WTC11 (cell line): ENCODE measurements at places on chromosomes 16 and 17. TPM values are rescaled to one million over a fixed set of nuclear protein-coding genes. Genes with fewer than 3 reads are reported as not detected.

DNA sequence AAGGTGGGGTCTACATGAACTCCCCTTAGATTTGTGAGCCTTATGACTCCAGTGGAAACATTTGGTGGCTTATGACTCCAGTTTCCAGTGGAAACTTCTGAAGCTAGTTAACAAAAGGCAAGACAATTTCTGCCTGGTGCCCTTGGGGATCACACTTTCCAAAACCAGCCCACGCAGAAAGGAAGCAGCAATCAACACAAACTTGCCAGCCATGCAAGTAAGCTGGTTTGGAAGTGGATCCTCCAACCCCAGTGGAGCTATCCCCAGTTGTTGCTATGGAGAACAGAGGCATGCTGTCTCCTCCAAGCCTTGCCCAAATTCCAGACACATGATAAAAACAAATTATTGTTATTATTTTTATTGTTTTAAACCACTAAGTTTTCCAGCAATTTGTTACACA, 130.9 kb downstream of the CDH11 start:
- H3K27ac ChIP-seq, result no peak overlapping the region
- H3K4me1 ChIP-seq, result peaks cover 3% of the 10 kb centered on the region; the same call in 1 of the 2 replicates
- H3K4me3 ChIP-seq, result no peak overlapping the region
- H3K36me3 ChIP-seq, result no peaks in the 10 kb centered on the region
- H3K27me3 ChIP-seq, result no peaks in the 10 kb centered on the region

DNA sequence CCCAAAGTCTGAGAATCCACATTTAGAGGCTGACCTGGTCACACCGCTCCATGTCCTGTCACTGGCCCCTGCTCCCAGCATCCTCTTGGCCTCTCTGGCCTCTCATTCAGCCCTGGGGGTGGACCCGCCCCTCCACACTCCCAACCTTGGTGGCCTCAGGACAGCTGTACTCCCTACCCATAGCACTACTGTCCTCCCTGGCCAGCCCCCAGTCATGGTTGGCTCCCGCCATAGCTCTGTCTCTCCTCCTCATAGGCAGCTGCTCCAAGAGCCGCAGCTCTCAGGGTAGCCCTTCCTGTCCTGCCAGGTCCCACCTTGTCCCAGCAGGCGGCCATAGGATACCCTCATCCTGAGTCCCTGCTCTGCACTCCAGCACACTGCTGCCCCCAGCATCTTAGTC, 38.0 kb upstream of the PHB1 start:
- H3K4me3 ChIP-seq, result no peak overlapping the region
- no peaks in the 10 kb centered on the region; the same call in none of the 2 replicates for H3K27me3 ChIP-seq

GRCh38 chr17:50169121-50169764, 3.4 kb downstream of the SGCA start:
- no peaks in the 10 kb centered on the region for H3K36me3 ChIP-seq
- H3K27me3 ChIP-seq, result no peaks in the 10 kb centered on the region
- DNase-seq, result peak; percentile 71
- no peak overlapping the region for H3K27ac ChIP-seq

DNA sequence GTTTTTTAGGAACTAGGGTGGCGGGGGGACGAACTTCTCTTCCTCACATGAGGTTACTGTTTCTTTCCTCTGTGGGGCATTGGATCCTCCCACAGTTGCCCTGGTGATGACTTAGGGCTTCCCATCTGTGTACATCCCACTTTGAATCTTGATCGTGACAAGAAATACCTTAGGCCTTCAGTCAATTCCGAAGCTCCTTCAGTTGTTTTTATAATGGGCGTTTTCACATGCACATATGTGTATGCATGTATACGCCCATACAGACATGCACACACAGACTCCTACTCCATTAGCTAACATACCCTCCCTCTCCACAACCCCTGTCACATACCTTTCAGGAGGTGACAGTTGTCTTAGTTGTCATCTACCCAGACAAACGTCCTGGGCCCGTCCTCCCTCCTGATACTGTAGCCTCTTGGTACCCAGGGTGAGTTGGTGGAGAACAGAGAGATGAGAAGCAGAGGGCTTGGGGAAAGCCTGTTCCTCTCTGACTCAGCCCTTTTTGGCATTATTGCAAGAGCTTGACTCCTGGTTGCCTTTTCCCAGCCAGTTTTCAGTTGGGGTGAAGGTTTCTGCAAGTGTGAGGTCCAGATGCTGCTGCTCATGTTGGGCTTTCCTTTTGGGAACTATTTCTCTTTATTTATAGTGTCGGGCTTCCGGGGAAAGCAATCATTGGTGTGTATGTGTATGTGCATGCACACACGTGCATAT, 2.2 kb upstream of the AOC2 start:
- H3K36me3 ChIP-seq, result peaks cover 71% of the 10 kb centered on the region
- H3K4me3 ChIP-seq, result no peak overlapping the region
- H3K27ac ChIP-seq, result no peak overlapping the region
- H3K27me3 ChIP-seq, result no peaks in the 10 kb centered on the region

- H3K27me3 ChIP-seq, result no peaks in the 10 kb centered on the region
- H3K27ac ChIP-seq, result no peak overlapping the region
- H3K4me1 ChIP-seq, result no peaks in the 10 kb centered on the region
- peaks cover 4% of the 10 kb centered on the region; the same call in 1 of the 2 replicates for H3K36me3 ChIP-seq
- no peak overlapping the region for H3K4me3 ChIP-seq
These were observed 47.0 kb downstream of the MFSD11 start for GRCh38 chr17:76784926-76785325.

- H3K4me3 ChIP-seq, result no peak overlapping the region
- H3K36me3 ChIP-seq, result peaks cover 78% of the 10 kb centered on the region
- peaks cover 19% of the 10 kb centered on the region for H3K27me3 ChIP-seq
- no peaks in the 10 kb centered on the region for H3K4me1 ChIP-seq
- no peak for DNase-seq
These were observed 1736.9 kb downstream of the TP53TG3F start for GRCh38 chr16:35196313-35196712.

DNA sequence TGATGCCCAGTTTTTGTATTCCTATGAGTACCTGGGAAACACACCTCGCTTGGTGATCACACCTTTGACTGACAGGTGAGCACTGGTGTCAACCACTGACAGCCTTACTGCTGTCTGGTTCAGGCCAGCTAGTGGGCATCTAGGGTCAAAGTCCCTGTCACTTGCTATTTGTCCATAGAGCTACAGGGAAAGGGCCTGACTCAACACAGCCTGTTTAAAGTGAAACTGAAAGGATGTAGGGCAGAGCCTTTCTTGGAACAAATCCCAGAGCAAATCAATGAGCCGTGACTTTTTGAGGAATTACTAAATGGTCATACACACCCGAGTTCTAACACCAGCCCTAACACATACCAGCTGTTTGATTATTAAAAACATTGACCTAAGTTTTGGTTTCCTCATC, 106.8 kb downstream of the DNAH9 start:
- no peak for DNase-seq
- H3K27me3 ChIP-seq, result peaks cover 2% of the 10 kb centered on the region; the same call in 1 of the 2 replicates
- H3K4me3 ChIP-seq, result no peak overlapping the region
- H3K4me1 ChIP-seq, result peaks cover 11% of the 10 kb centered on the region
- peaks cover 19% of the 10 kb centered on the region; the same call in 1 of the 2 replicates for H3K36me3 ChIP-seq
- H3K27ac ChIP-seq, result no peak overlapping the region

OTOP3 gene
- not detected in 3 replicates for total RNA-seq

DNA sequence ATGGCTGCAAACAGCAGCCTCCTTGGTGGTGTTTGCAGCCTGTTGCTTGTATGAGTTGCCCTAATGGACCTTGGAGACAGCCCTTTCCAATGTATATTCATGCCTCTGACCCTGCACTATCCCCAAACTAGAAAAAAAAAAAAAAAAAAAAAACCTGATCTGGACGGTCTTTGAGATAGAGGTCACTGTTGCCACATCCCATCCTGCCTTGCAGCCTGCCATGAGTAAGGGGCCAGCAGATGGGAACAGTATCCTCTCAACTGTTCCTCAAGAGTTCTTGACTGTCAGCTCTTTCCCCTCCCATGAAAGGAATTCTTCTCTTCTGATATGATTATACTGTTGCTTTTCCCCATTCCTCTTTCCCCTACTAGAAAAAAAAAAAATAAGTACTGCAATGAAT, 152.4 kb downstream of the SSH2 start:
- no peaks in the 10 kb centered on the region for H3K27me3 ChIP-seq
- no peak overlapping the region for H3K4me3 ChIP-seq

EXOSC6 gene
- total RNA-seq, result 26.0 to 27.6 TPM (median 27.3 TPM) in 3 replicates

DNA sequence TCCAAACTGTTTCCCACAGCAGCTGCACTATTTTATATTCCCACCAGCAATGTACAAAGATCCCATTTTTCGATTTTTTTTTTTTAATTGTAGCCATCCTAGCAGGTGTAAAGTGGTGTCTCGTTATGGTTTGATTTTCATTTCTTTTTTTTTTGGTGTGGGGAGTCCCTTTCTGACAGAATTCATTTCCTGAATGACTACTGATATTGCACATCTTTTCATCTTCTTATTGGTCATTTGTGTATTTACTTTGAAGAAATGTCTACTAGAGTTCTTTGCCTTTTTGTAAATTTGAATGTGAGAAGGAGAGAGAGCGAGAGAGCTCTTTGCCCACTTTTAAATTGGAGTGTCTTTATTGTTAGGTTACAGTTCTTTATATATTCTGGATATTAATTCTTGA, 14.0 kb downstream of the CYB5B start:
- no peaks in the 10 kb centered on the region for H3K27me3 ChIP-seq
- H3K4me1 ChIP-seq, result no peaks in the 10 kb centered on the region
- H3K4me3 ChIP-seq, result no peak overlapping the region
- DNase-seq, result no peak

DNA sequence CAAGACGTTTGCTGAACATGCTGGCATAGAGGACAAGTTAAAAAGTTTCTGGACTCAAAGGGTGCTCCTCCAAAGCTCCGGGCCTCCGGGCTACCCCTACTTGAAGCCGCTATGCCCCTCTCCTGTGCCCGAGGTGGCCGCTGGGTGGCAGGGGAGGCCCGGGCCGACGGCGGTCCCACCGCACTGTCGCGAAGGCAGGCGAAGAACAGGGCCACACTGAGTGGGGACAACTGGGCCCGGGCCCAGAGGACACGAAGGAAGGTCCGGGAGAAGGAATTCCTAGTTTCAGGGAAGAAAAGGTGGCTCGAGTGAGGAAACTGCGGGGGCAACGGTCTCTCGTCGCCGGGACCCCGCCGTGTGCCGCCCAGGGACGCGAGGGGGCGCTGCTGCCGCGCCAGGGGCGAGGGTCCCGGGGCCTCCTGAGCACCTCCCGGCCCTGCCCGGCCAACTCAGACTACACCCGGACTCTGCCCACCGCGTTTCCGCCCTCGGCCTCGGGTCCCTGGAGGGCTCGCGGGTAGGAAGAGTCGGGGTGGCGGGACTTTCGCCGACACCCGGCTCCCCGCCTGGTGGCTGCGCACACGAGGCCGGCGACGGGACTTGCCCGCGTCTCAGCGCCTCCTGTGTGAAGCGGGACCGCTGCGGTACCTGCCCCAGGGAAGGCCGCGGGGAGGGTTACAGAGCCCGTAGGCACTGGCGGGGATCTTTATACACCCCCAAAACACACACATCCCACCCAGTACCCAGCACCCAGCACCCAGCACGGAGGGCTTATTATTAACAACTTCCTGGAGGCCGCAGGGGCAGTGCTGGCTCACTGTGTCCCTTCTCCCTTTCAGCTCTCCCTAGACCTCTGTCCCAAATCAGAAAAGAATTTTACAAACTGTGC, 772 bp upstream of the CHCT1 start:
- DNase-seq, result peak; percentile 81
- H3K27ac ChIP-seq, result no peak overlapping the region
- peaks cover 16% of the 10 kb centered on the region for H3K4me1 ChIP-seq
- peak overlapping the region; percentile 84 for H3K4me3 ChIP-seq

DNA sequence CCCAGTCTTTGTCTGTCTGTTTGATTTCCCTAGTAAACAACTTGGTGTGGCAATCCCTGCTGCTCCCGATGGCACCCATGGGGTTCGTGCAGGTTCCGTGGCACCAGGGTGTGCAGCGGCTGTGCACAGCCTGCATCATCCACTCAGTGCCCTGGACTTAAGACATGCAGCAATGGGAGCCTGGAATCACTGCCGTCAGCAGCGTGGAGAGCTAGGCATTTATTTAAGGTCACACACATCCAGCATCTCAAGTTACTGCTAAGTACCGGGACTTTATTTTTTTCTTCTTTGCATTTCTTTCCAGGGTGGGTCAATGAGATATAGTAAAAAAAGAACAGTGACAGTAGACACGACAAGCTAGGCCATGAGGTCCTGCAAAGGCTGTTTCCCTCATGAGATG, 2.8 kb downstream of the DHRS7C start:
- DNase-seq, result no peak
- H3K4me1 ChIP-seq, result no peaks in the 10 kb centered on the region
- H3K27ac ChIP-seq, result no peak overlapping the region
- H3K36me3 ChIP-seq, result no peaks in the 10 kb centered on the region
- no peak overlapping the region for H3K4me3 ChIP-seq

GRCh38 chr17:60599220-60599619, 773 bp upstream of the PPM1D start:
- H3K36me3 ChIP-seq, result no peaks in the 10 kb centered on the region
- H3K4me3 ChIP-seq, result peak overlapping the region; percentile 97
- H3K27ac ChIP-seq, result peak overlapping the region; percentile 100
- no peaks in the 10 kb centered on the region for H3K27me3 ChIP-seq
- peaks cover 22% of the 10 kb centered on the region for H3K4me1 ChIP-seq

ADAMTS18 gene
- total RNA-seq, result 0.17 to 0.94 TPM (median 0.23 TPM) in 3 replicates

ZNF423 gene
- total RNA-seq, result 37.6 to 38.8 TPM (median 38.6 TPM) in 3 replicates

GRCh38 chr17:77144227-77144626, 3.5 kb downstream of the SEC14L1 start:
- H3K36me3 ChIP-seq, result peaks cover 19% of the 10 kb centered on the region
- no peak for DNase-seq
- no peaks in the 10 kb centered on the region; the same call in 1 of the 2 replicates for H3K27me3 ChIP-seq

HOXB9 gene
- total RNA-seq, result 0.09 to 0.24 TPM (median 0.09 TPM) in 3 replicates

DNA sequence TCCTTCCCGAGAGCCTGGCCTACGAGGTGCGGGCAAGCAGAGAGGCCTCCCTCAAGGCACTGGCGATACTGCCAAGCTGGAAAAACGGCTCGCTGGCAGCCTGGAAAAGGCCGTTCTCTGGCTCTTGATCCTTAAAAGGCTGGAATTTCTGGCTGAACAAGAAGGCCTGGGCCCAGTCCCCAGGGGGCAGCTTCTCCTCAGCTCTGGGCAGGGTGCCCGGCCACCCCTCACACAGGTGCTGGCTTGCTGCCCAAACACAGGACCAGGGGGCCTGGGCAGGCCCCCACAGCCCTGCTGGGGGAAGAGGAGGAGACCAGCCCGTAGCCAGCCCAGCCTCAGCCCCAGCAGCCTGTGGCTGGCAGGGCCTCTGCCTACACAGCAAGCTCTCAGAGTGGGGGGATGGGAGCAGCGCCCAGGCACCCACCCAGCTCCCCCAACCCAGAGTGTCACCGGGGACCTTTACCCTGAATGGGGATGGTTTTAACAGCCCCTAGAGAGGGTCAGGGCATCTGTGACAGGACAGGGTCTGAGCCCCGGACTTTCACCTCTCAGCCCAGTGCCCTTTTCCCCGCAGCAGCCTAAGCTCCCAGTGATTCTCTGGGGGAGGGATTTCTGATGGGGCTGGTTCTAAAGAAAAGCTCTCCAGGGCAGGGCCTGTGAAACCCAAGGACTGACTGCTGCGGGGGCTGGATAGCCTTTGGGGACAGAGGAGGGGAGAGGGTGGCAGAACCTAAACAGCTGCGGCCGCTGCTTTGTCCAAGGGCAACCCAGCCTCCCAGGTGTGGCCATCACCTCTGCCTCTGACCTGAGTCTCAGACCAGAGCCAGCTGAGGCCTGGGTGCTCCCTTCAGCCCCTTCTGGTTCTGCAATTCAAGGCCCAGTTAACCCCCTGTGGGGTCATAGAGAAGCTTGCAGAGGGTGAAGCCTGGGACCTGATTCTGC, 38.6 kb upstream of the TOB1 start:
- H3K4me1 ChIP-seq, result peaks cover 58% of the 10 kb centered on the region
- no peaks in the 10 kb centered on the region for H3K27me3 ChIP-seq
- H3K4me3 ChIP-seq, result no peak overlapping the region
- H3K27ac ChIP-seq, result no peak overlapping the region
- no peak for DNase-seq
- H3K36me3 ChIP-seq, result no peaks in the 10 kb centered on the region

GRCh38 chr17:79255926-79256585, 181.4 kb downstream of the ENGASE start:
- peaks cover 4% of the 10 kb centered on the region for H3K27me3 ChIP-seq
- H3K27ac ChIP-seq, result no peak overlapping the region
- H3K4me1 ChIP-seq, result peaks cover 4% of the 10 kb centered on the region; the same call in 1 of the 2 replicates
- H3K36me3 ChIP-seq, result no peaks in the 10 kb centered on the region
- no peak overlapping the region for H3K4me3 ChIP-seq
- DNase-seq, result no peak
